ENCODE measurements at places on chromosomes 1 and 21.

- DNase-seq, result no peak
These were observed 193.9 kb downstream of the CAMTA1 start for GRCh38 chr1:6979003-6979613.

GRCh38 chr1:179080866-179081686 is 794 bp upstream of the TOR3A start:
- no peak for DNase-seq

DNA sequence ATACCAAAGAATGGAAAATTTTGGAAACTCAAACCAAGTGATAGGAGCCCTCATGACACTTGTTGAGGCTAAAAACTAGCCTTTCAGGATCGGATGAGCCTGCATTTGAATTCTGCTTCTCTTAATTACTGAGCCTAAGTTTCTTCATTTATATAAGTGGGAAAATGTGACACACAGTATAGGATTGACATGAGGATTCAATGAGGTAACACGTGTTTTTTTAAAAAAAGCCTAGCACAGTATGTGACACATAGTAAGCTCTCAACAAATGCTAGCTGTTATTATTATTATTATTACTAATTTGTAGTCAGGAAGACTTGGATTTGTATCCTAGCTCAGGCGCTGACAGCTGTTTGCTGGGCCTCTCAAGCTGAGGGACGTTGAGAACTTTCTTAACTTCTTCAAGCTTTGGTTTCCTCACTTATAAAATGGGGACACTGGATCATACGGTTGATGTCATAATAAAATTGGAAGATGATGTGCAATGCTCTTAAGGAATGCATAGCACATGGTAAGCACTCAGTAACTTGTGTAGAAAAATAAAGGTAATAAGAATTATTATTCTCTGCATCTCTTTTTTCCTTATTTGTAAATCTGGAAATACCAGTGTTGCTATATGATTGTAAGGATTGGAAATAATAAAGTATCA is 55.4 kb upstream of the JUN start:
- no peak for DNase-seq

- DNase-seq, result no peak
These were observed 36.6 kb downstream of the XCL2 start for GRCh38 chr1:168507231-168507630.

DNA sequence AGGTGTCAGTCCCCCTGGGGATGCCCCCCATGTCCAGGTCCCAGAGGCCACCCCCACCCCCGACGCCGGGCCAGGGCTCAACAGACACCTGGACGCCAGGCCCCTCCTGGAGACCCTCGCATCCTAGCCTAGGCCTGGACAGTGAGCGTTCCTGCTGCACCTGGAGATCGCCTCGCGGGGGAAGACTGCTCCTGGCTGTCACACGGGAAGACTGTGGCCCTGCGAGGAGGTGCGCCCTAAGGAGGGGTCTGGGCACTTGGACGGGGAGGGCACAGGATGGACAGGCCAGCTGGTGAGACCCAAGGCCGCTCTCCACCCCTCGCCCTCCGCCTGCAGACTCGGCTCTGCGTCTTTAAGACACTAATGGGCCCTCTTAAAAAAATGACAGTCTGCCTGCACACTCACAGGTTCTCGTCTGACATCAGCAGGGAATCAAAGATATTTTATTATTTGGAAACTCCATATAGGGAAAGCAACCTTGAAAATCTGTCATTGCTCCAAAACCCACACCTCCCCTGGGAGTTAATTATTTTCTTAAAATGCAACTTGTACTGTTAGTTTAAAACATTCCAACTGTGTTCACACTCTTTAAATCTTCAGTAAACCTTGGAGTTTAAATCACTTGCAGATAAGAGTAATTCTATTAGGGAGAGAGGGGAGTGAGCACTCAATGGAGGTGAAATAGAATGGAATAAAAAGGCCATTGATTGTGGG is 45.6 kb upstream of the ACTRT2 start:
- no peak for DNase-seq

DNA sequence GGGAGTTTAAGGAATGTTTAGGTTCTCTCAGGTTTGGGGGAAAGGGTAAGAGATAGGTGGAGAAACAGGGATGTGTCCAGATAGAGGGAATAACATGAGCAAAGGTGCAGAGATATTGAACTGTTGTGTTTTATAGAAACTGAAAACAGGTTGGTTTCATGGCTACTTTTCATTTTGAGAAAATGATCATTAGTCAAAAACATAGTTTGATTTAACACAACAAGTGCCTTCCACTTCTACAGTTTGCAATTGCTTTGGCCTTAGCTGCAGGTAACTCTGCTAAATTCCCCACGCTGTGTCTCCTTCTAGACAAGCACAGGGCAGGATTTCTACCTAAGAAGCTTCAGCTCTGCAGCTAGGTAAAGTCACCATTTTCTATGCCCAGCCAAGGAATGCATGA is 124.9 kb downstream of the RGS2 start:
- no peak for DNase-seq

- no peak for DNase-seq
These were observed 31.1 kb upstream of the UAP1 start for GRCh38 chr1:162530307-162530987.

GRCh38 chr1:192066202-192066601 is 92.1 kb upstream of the RGS18 start:
- no peak for DNase-seq

DNA sequence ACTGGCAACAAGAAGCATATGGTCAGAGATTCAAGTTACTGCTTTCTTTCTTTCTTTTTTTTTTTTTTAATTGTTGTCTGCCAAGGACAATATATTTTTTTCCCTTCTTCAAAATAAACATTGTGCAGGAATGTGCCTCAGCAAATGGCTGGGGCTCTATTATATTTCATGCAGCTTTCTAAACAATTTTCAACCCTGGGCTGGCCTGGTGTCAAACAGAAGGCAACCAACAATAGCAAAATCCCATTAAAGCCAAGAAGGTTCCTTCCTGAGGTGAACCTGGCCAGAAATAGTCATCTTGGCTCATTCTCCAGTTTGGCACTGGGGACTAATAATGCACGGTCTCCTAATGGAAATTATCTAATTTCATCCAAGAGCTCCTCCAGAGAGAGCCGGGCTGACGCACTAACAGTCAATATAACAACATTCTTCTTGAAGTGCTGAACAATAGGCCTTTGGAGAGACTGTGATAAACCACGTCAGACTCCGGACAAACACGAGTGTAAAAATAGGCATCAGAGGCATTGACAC is 35.7 kb upstream of the HLX start:
- DNase-seq, result no peak

DNA sequence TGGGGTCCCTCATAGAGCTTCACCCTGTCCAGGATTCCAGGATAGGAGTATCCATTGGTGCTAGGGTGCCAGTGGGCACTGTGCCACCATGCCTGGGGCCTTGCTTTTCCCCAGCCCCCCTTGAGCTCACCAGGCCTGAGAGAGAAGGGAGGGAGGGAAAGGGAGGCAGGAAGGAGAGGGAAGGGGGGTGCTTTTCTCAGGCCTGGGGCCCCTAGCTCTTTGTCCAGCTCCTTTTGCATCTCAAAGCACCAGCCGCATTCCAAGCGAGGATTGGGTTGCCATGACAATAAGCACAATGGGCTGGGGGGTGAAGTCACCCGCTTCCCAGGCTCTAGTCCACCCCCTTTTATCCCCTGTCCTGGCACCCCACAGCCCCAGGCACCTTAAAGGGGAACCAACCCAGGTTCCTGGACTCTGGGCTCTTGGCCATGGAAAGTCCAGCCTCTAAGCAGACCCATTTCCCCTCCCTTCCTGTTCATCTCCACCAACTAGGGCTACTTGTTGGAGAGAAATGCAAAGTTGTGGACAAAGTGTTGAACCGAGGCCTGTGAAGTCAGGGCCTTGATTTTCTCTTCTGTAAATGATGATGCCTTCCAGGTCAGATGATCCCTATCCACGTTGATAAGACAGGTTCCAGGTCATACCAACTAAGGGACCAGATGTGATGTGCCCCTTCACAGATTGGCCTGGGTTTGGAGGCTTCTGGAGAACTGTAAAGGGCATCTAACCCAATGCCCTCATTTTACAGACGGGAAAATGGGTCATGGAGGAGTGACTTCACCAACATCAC is 11.4 kb downstream of the THBS3 start:
- no peak for DNase-seq

GRCh38 chr1:90187323-90187585 is 192.3 kb downstream of the ZNF326 start:
- no peak for DNase-seq

DNA sequence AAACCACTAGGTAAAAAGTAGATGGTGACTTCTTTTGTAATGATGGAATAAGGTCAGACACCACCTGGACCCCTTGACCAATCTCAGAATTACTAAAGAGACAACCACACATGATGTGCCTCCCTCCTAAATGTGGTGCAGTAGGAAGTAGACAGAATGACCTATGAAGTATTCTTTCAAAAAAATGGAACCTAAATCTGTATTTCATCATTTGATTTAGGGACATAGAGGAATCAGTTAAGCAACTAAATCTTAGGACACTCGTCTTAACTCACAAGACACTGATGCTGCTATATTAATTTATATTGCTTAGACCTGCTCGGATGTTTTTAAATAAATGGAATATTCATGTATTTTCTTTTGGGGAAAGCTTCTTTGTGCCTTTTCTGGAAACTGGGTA is 80.9 kb upstream of the IRF2BP2 start:
- no peak for DNase-seq

GRCh38 chr1:176560681-176561080 is 97.7 kb downstream of the PAPPA2 start:
- no peak for DNase-seq

DNA sequence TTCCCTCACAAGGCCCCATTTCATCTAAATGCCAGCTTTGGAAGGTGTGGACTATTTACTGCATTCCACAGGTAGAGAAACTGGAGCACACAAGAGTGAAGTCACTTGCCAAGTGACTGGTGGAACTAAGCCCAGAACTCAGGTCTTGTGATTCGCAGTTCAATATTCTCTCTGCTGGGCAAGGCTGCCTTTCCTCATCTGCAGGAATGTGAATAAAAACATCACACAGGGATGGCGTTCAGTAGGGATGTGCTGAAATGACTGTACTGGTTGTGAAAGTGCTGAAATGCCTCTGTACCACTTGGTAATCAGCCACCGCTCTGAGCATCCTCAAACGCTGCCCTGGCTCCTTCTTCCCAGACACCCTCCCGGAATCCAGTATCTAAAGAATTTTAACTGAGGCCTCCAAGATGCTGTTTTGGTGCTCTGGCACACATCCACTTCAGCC is 145.6 kb downstream of the HIVEP3 start:
- DNase-seq, result no peak

DNA sequence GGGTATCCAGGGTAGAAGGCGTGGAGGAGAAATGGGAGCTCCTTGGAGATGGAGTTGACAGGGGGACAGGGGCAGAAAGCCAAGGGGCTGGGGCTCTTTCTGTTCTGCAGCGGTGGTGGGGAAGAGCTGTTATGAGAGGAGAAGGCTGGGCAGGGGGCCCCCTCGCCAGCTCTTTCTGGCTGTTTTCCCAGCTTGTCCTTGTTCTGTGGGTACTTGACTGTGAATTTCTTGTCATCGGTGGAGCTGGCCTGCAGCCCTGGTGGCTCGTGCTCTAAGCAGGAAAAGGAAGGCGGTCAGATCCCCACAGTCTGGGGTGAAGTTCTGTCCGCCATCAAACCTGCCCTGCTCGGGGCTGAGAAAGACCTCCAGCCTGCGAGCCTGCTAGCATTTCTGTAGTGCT is 7.6 kb downstream of the ZNF683 start:
- DNase-seq, result no peak

DNA sequence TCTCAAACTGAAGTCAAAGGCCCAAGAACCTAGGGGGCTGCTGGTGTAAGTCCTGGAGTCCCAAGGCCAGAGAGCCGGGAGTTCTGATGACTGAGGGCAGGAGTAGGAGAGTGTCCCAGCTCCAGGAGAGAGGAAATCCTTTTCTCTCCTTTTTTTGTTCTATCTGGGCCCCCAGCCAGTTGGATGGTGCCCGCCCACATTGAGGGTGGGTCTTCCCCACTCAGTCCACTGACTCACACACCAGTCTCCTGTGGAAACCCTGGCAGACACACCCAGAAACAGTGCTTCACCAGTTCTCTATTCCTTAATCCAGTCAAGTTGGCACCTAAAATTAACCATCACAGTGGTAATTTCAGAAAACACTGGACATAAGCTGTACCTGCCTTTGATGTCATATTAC is 12.7 kb upstream of the WDR26 start:
- no peak for DNase-seq

GRCh38 chr1:51669816-51670215 is 52.9 kb downstream of the OSBPL9 start:
- DNase-seq, result no peak

- no peak for DNase-seq
These were observed 652.9 kb downstream of the PLA2G4A start for GRCh38 chr1:187481581-187482148.

- no peak for DNase-seq
These were observed 42.9 kb upstream of the CD53 start for GRCh38 chr1:110829955-110830553.

DNA sequence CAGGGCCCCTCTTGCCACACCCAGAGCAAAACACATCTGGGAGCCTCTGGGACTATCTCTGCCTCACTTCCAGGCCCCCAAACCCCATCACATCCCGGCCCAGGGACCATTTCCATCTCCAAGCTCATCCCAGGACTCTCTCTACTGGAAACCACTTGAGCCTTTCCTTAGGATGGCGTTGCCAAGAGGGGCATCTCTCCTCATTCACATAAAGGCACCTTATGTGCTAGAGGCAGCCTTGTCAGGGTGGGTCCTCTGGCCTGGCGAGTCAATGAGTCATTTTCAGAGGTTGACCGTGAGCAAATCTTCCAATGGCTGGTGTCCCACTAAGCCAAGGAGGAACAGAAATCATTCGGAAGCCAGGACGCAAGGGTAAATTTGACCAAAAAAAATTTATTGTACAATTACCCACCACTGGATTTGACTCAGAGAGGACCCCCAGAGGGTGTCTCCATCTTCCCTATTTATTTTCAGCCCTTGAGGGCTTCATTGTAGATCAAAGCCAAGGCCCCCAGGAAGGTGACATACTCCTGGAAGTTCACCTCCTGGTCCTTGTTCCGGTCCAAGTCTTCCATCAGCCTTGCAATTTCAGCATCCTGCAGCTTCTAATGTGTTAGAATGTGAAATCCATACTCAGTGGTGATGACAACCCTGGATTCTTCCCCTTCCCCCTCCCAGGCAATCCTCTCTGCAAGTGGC is 1.4 kb downstream of the S100A6 start:
- DNase-seq, result no peak

DNA sequence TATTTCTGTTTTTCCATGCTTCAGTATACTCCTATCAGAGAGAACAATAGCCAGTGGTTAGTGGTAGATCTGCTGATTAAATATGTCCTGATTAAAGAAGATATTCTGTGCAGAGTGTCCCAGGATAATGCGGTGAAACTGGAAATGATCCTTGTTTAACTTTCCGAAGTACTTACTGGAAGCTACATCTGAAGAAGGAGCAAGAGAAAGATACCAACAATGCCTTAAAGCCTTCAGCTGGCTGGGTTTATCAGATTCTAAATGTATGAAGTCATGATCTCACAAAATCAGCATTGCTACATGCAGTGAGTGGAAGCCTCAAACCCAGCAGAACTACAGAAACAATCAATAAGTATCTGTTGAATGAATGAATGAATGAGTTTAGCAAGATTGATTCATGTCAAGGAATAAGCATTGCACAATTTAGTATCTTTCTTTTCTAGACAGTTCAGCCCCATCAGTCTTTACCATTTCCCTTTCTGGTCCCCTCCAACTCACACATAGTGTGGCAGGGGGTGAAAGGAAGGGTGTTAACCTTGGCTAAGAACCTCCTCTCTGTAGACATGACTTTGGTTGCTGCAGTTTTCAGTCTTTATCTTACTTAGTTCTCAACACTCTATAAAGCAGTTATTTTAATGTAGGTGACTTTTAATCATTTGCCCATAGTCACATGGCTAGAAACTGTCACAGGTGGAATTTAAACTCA is 24.7 kb upstream of the DNASE2B start:
- DNase-seq, result no peak

Measured in activated T-cell treated with anti-CD3 and anti-CD28 coated beads, Interleukin-2, amount 50 U/mL, for 1 hour (primary cell).